ENCODE measurements at places on chromosomes 1 and 21.

DNA sequence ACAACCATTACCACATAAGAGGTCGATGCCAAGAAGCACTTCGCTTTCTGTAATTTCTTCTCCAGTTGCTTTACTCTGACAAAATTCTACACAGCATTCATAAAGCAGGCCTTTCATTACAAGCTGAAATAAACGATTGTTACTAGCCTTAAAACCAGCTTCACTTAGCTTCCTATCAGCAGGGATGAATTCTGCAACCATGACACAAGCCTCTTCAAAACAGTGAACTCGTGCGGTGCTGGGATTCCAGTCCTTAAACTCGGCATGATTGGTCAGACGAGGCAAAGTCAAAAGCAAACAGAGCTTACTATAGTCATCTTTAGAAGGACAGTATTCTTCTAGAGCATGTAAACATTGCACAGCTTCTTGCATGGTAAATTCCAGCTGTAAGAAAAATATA lies 30.6 kb downstream of the WDR47 start:
- peaks cover 6% of the 10 kb centered on the region for H3K36me3 ChIP-seq
- no peak overlapping the region for H3K4me3 ChIP-seq
- no peak overlapping the region for H3K27ac ChIP-seq
- no peaks in the 10 kb centered on the region for H3K4me1 ChIP-seq
- no peaks in the 10 kb centered on the region for H3K27me3 ChIP-seq

DNA sequence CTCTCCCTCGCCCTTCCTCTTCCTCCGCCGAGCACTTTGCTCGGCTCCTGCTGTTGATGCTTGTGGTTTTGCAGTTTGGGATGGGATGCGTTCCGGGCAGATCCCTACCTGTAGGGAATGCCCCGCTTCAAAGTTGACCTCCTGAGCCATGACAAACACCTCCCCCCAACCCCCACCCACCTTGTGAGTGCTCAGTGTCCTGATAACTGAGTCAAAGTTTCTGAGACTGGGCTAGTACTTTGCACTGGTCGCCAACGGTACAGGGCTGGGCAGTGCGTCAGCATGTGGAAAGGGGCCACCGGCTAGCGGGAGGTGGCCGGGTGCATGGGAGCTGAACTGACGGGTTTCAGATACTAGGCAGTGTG lies 771 bp downstream of the RABGAP1L start:
- H3K4me1 ChIP-seq, result peaks cover 40% of the 10 kb centered on the region
- peaks cover 12% of the 10 kb centered on the region for H3K36me3 ChIP-seq
- no peaks in the 10 kb centered on the region for H3K27me3 ChIP-seq
- peak overlapping the region; percentile 96 for H3K27ac ChIP-seq
- peak overlapping the region; percentile 99 for H3K4me3 ChIP-seq

- no peak overlapping the region for H3K27ac ChIP-seq
- DNase-seq, result no peak
- peaks cover 3% of the 10 kb centered on the region for H3K4me1 ChIP-seq
- peaks cover 8% of the 10 kb centered on the region for H3K36me3 ChIP-seq
- no peak overlapping the region for H3K4me3 ChIP-seq
- no peaks in the 10 kb centered on the region for H3K27me3 ChIP-seq
These were observed 1.2 kb upstream of the MSTO1 start for GRCh38 chr1:155608888-155609225.

- peaks cover 4% of the 10 kb centered on the region for H3K36me3 ChIP-seq
- no peak for DNase-seq
- no peak overlapping the region for H3K4me3 ChIP-seq
- peaks cover 1% of the 10 kb centered on the region for H3K4me1 ChIP-seq
- no peak overlapping the region for H3K27ac ChIP-seq
- H3K27me3 ChIP-seq, result peaks cover 1% of the 10 kb centered on the region
These were observed 83.3 kb downstream of the ZFYVE9 start for GRCh38 chr1:52225174-52225573.

GRCh38 chr1:16913181-16913832 lies 8.4 kb upstream of the CROCC start:
- DNase-seq, result no peak
- no peaks in the 10 kb centered on the region for H3K36me3 ChIP-seq
- H3K27ac ChIP-seq, result peak overlapping the region; percentile 68
- peak overlapping the region; percentile 77 for H3K4me3 ChIP-seq
- peaks cover 2% of the 10 kb centered on the region for H3K27me3 ChIP-seq

GRCh38 chr1:36446271-36446670 lies 4.0 kb downstream of the OSCP1 start:
- peaks cover 16% of the 10 kb centered on the region for H3K4me1 ChIP-seq
- no peaks in the 10 kb centered on the region for H3K27me3 ChIP-seq
- DNase-seq, result no peak
- H3K27ac ChIP-seq, result no peak overlapping the region
- no peak overlapping the region for H3K4me3 ChIP-seq
- no peaks in the 10 kb centered on the region for H3K36me3 ChIP-seq

- DNase-seq, result no peak
- peaks cover 2% of the 10 kb centered on the region for H3K27me3 ChIP-seq
- peaks cover 2% of the 10 kb centered on the region for H3K4me1 ChIP-seq
- H3K36me3 ChIP-seq, result no peaks in the 10 kb centered on the region
These were observed 39.1 kb upstream of the ENAH start for GRCh38 chr1:225691861-225692516.

DNA sequence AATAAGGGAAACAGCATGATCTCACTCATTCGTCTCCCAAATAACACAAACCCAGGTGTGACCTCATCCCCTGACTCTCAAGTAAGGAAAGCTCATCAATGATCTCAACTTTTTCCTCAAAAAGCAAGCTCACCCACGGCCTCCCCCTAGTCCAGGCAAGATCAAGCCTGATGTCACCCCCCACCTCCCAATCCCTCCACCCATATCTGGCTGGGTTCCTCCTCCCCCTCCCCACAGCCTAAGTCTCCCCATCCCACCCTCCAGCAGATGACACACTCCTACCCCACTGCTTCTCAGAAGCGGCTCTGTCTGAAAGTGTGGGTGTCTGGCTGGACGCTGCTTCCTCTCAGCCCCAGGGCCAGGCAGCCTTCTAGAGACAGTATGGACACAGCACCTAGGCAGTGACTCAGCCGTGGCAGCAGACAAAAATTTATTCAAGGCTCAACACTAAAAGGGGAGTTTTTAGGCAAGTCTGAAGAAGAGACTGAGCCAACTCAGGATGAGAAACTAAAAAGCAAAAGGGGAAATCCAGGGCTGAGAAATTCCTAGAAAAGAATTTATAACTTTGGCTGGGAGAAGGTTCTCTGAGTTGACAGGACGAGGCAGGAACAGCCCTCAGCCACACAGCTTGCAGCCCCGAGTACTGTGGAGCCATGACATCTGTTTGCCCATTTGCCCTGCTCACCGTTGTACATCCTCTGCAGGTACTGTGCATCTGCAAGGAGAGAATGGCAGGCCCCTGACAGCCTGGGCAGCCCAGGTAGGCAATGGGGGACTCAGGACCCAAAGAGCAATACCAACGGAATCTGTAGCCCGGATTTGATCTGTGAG lies 81.6 kb upstream of the LRRC8D start:
- no peaks in the 10 kb centered on the region for H3K27me3 ChIP-seq
- peak overlapping the region; percentile 54 for H3K4me3 ChIP-seq
- H3K4me1 ChIP-seq, result peaks cover 28% of the 10 kb centered on the region
- peak overlapping the region; percentile 68 for H3K27ac ChIP-seq
- DNase-seq, result no peak
- peaks cover 14% of the 10 kb centered on the region for H3K36me3 ChIP-seq

GRCh38 chr1:151596166-151596953 lies 15.5 kb upstream of the SNX27 start:
- no peak overlapping the region for H3K4me3 ChIP-seq
- H3K27me3 ChIP-seq, result peaks cover 8% of the 10 kb centered on the region
- H3K36me3 ChIP-seq, result no peaks in the 10 kb centered on the region
- H3K27ac ChIP-seq, result no peak overlapping the region
- DNase-seq, result no peak
- H3K4me1 ChIP-seq, result peaks cover 8% of the 10 kb centered on the region

DNA sequence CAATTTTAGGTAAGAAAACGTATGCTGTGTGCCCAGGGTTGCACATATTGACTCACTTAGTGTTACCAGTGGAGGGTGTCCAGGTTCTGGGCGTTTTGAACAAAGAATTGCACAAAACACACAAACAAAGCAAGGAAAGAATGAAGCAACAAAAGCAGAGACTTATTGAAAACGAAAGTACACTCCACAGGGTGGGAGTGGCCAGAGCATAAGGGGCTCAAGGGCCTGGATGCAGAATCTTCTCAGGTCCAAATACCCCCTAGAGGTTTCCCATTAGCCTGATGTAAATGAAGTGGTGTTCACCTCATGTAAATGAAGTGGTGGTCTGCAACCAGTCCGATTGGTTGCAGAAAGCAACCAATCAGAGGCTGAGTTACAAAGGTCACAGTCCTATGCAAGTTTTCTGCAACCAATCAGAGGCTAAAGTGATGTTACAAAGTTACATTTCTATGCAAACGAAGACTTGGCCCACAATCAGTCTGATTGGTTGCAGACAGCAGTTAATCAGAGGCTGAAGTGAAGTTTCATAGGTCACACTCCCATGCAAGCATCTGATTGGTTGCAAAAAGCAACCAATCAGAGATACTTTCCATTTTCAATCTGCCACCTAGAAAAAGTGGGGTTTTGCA lies 228.3 kb downstream of the ST6GALNAC3 start:
- no peak overlapping the region for H3K27ac ChIP-seq
- H3K4me1 ChIP-seq, result peaks cover 9% of the 10 kb centered on the region
- no peaks in the 10 kb centered on the region for H3K27me3 ChIP-seq
- H3K4me3 ChIP-seq, result no peak overlapping the region
- H3K36me3 ChIP-seq, result no peaks in the 10 kb centered on the region
- DNase-seq, result no peak

DNA sequence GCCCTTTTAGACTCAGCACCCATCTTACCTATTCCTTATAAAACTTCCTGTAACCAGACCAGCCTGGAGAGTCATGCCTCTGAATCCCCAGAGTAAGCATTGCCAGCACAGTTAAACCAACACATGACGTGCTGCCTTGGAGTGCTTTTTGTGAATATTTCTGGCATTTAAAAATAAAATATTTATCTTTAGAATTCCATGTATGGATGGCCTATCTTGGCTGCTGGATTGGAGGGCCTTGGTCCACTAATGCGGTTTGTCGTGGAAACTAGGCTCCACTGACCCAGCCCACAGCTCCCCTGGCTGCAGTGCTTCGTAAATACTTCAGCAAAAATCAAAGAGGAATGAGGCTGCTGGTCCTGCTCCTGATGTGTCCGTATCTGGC lies 17.5 kb downstream of the MTARC1 start:
- H3K36me3 ChIP-seq, result no peaks in the 10 kb centered on the region
- H3K4me3 ChIP-seq, result no peak overlapping the region

- H3K27me3 ChIP-seq, result no peaks in the 10 kb centered on the region
- H3K4me3 ChIP-seq, result no peak overlapping the region
- no peak overlapping the region for H3K27ac ChIP-seq
- no peak for DNase-seq
- H3K4me1 ChIP-seq, result no peaks in the 10 kb centered on the region
These were observed 183.3 kb upstream of the ADGRL2 start for GRCh38 chr1:81617308-81617967.

GRCh38 chr1:201742476-201742875 lies 86.5 kb upstream of the IPO9 start:
- H3K27ac ChIP-seq, result no peak overlapping the region
- H3K4me1 ChIP-seq, result peaks cover 14% of the 10 kb centered on the region
- peaks cover 45% of the 10 kb centered on the region for H3K27me3 ChIP-seq

DNA sequence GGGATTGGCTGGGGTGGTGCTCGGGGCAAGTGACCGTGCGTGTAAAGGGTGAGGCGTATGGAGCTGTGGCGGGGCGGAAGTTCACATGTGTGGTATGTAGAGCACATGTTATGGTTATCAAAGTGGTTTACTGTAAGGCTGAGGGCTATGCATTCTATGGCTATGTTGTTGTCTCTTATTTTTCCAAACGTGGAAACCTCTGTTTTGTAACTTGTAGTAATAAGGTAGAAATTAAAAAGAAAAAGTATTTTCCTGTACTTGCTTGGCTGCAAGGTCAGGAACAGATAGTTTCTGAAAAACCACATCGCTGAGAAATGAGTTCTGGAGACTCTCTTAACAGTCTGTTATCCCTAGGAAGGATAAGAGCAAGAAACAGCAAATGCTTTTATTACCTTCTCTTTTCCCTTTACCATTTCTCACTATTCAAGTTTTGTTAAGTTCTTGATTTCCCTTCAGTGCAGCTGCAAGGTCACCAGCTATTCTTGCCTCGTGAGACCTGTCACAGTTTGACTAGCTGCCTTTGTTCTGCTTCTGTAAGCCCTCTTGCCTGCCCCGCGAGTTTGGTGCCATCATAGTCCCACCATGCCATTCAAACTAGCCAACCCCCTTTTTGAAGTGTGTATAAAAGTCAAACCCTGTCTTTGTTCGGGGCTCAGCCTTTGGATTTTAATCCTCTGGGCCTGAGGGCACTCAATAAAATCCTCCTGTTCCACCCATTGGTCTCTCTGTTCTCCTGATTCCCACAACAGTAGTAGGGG lies 9.5 kb downstream of the RNU1-2 start:
- peaks cover 36% of the 10 kb centered on the region for H3K4me1 ChIP-seq
- H3K36me3 ChIP-seq, result no peaks in the 10 kb centered on the region
- no peaks in the 10 kb centered on the region for H3K27me3 ChIP-seq
- no peak overlapping the region for H3K4me3 ChIP-seq
- H3K27ac ChIP-seq, result no peak overlapping the region

DNA sequence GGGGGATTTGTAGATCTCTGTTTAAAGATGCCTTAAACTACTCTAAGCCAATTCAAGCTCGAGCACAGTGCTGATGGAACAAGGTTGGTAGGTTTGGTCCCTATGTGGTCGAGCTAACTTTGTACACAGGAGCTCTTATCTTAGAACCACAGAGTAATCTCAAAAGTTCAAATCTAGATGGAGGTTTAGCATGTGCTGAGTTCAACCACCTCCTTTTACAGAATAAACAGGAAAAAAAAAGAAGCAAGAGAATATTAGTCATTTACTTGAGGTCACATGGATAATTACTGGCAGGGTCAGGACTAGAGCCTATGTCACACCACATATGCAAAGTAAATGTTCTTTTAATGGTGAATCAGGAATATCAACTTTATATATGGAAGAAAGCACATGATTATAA lies 86.2 kb downstream of the DTL start:
- H3K36me3 ChIP-seq, result peaks cover 6% of the 10 kb centered on the region
- no peak for DNase-seq
